ENCODE measurements at places on chromosomes 7 and 10.

GRCh38 chr10:69007260-69007659 is 18.7 kb downstream of the KIFBP start:
- no peak for DNase-seq
- no peaks in the 10 kb centered on the region for H3K36me3 ChIP-seq
- H3K27me3 ChIP-seq: no peaks in the 10 kb centered on the region
- H3K4me1 ChIP-seq: no peaks in the 10 kb centered on the region

DNA sequence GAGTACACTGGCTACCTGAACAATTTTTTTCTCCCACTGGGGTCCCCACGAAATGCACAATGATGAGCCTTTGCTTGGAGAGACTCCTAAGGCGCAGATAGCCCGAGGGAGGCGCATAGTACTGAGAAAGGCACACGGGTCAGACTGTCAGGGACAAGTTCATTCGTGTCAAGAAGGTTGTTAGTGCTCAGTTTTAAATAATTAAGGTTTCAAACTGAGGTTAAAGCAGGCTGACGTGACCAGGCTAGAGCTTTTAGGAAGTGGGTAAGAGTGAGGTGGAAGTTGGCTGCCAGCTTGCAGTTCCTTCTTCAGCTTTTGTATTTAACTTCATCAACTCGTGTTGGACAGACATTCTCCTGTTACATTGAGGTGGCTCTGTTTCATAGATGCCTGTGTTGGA is 31.6 kb downstream of the RBM33 start:
- no peaks in the 10 kb centered on the region for H3K27me3 ChIP-seq
- H3K4me1 ChIP-seq: peaks cover 28% of the 10 kb centered on the region
- peak overlapping the region; percentile 84 for H3K27ac ChIP-seq

DNA sequence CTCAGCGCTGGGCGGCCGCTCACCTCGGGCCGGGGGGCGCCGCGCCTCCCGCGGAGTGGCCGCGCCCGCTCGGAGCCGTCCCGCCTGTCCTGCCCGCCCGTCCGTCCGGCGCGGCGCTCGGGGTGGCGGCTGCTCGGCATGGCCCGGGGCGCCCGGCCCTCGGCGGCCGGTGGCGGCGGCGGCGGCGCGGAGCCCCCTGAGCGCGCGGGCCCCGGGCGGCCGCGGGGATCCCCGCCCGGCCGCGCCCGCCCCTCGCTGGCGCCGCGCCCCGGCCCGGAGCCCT is 338 bp downstream of the SDK1 start:
- H3K4me3 ChIP-seq: no peak overlapping the region
- peaks cover 69% of the 10 kb centered on the region for H3K27me3 ChIP-seq
- H3K36me3 ChIP-seq: no peaks in the 10 kb centered on the region
- H3K4me1 ChIP-seq: peaks cover 13% of the 10 kb centered on the region
- no peak overlapping the region for H3K27ac ChIP-seq
- no peak for DNase-seq

- DNase-seq: no peak
- no peaks in the 10 kb centered on the region for H3K27me3 ChIP-seq
- H3K4me1 ChIP-seq: no peaks in the 10 kb centered on the region
- H3K4me3 ChIP-seq: no peak overlapping the region
- no peaks in the 10 kb centered on the region for H3K36me3 ChIP-seq
- H3K27ac ChIP-seq: no peak overlapping the region
Observed at GRCh38 chr7:157984423-157985163, 603.0 kb downstream of the PTPRN2 start.

DNA sequence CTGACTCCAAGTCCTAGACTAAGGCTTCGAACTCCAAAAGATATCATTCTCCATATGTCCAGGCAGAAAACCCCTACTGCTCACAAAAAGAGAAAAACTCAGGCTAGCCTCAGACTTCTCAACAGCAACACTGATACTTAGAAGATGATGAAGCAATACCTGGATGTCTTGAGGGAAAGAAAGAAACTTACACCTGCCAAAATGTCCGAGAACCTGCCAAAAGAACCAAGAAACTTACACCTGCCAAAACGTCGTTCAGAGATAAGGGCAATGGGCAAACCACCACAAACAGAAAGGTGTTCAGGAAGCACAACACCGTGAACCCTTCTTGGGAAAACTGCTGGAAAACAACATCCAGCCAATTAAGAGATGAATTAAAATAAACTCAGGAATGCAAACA is 15.3 kb downstream of the ABLIM1 start:
- H3K27ac ChIP-seq: no peak overlapping the region
- no peaks in the 10 kb centered on the region for H3K36me3 ChIP-seq
- peaks cover 14% of the 10 kb centered on the region for H3K4me1 ChIP-seq
- H3K27me3 ChIP-seq: peaks cover 5% of the 10 kb centered on the region
- no peak for DNase-seq

DNA sequence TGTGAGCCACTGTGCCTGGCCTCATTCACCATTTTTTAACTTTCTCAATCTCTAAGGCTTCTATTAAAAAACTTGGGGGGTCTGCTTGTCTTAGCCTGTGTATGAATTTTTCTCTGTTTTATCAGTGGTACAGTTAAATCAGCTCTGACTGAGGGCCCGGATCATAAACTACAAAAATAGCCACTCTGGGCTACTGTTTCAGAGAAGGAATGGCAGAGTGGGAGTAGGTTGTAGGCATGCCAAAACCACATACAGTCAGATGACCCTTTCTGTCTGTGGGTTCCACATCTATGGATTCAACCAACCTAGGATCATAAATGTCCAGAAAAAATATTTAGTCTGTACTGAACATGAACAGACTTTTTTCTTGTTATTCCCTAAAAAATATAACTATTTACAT is 21.3 kb downstream of the TBC1D12 start:
- H3K4me3 ChIP-seq: no peak overlapping the region
- no peak overlapping the region for H3K27ac ChIP-seq
- DNase-seq: no peak
- H3K27me3 ChIP-seq: peaks cover 15% of the 10 kb centered on the region
- no peaks in the 10 kb centered on the region for H3K4me1 ChIP-seq
- no peaks in the 10 kb centered on the region for H3K36me3 ChIP-seq

GRCh38 chr7:94511718-94512117 is 2.1 kb downstream of the CASD1 start:
- peaks cover 39% of the 10 kb centered on the region for H3K4me1 ChIP-seq
- no peak for DNase-seq
- peak overlapping the region; percentile 49 for H3K27ac ChIP-seq
- H3K27me3 ChIP-seq: no peaks in the 10 kb centered on the region

DNA sequence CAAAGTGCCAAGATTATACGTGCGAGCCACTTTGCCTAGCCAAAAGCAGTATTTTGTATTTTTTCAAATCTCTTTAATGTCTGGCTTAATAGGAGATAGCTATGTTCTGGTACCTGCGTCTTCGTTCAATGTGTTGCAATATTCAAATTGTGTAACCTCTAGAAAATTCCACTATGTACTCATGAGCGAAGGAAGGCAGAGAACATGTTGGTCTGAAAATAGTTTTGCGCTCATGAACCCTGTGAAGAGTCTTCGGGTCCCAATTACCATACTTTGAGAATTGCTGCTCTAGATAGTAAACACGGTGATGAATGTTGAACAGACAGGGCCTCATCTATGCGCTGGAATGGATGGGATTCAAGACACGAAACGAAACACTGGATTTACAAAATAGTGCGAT is 2.7 kb upstream of the SUV39H2 start:
- peak overlapping the region; percentile 13 for H3K27ac ChIP-seq
- H3K4me3 ChIP-seq: peak overlapping the region; percentile 95
- H3K36me3 ChIP-seq: no peaks in the 10 kb centered on the region
- DNase-seq: no peak
- no peaks in the 10 kb centered on the region for H3K27me3 ChIP-seq
- peaks cover 14% of the 10 kb centered on the region for H3K4me1 ChIP-seq

DNA sequence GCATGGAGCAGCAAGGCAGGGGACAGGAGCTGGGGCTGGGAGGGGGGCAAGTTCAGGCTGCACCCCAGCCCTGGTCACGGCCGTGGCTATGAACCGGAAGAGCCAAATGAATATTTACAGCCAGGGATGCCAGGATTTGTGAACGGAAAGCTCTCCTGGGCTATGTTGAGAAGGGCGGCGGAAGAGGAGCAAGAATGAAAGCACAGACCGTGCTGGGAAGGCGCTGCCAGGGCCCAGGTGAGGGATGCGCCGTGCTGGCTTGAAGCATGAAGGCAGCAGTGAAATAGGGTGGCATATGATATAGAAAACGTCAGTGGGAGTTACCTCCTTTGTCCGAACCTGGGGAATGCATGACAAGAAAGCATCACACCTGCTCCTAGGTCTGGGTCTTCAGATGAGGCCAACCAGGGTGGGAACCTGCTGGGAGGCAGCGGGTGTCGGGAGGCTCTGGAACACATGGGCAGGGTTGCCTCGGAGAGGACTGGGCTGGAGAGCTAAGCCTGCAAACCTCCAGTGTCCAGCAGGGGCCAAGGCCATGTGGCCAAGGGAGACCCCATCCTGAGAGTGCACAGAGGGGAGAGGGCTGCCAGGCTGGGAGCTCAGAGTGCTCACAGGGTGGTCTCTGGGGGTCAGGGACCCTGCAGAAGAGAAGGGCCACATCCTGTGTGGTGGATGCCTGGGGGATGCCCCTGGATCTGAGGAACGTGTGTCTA is 120.6 kb upstream of the TCERG1L start:
- H3K36me3 ChIP-seq: no peaks in the 10 kb centered on the region
- H3K27me3 ChIP-seq: peaks cover 10% of the 10 kb centered on the region
- H3K27ac ChIP-seq: no peak overlapping the region
- H3K4me1 ChIP-seq: no peaks in the 10 kb centered on the region
- DNase-seq: no peak
- no peak overlapping the region for H3K4me3 ChIP-seq

GRCh38 chr7:158861004-158861787 is 4.8 kb downstream of the DYNC2I1 start:
- H3K4me1 ChIP-seq: peaks cover 28% of the 10 kb centered on the region
- no peak overlapping the region for H3K4me3 ChIP-seq
- no peaks in the 10 kb centered on the region for H3K27me3 ChIP-seq
- H3K36me3 ChIP-seq: no peaks in the 10 kb centered on the region
- no peak for DNase-seq
- no peak overlapping the region for H3K27ac ChIP-seq

Data from natural killer cell treated with Interleukin-12 subunit alpha and Interleukin-12 subunit beta and Interleukin-15 and Interleukin-18, amount 100 ng/mL, for 72 hours (primary cell).